Natural killer cell (primary cell): ENCODE measurements at places on chromosomes 11 and 22.

GRCh38 chr11:76604626-76605241 is 65.8 kb downstream of the LRRC32 start:
- H3K27ac ChIP-seq: no peak overlapping the region
- no peaks in the 10 kb centered on the region for H3K4me1 ChIP-seq
- H3K27me3 ChIP-seq: no peaks in the 10 kb centered on the region
- DNase-seq: no peak
- no peak overlapping the region for H3K4me3 ChIP-seq
- no peaks in the 10 kb centered on the region for H3K36me3 ChIP-seq

GRCh38 chr11:45568049-45568448 is 97.4 kb downstream of the CHST1 start:
- H3K27me3 ChIP-seq: no peaks in the 10 kb centered on the region
- no peak for DNase-seq
- no peak overlapping the region for H3K4me3 ChIP-seq
- H3K36me3 ChIP-seq: no peaks in the 10 kb centered on the region

- H3K27me3 ChIP-seq: no peaks in the 10 kb centered on the region
- H3K4me3 ChIP-seq: no peak overlapping the region
- DNase-seq: no peak
Observed at GRCh38 chr22:35208003-35208402, 49.3 kb upstream of the HMGXB4 start.

DNA sequence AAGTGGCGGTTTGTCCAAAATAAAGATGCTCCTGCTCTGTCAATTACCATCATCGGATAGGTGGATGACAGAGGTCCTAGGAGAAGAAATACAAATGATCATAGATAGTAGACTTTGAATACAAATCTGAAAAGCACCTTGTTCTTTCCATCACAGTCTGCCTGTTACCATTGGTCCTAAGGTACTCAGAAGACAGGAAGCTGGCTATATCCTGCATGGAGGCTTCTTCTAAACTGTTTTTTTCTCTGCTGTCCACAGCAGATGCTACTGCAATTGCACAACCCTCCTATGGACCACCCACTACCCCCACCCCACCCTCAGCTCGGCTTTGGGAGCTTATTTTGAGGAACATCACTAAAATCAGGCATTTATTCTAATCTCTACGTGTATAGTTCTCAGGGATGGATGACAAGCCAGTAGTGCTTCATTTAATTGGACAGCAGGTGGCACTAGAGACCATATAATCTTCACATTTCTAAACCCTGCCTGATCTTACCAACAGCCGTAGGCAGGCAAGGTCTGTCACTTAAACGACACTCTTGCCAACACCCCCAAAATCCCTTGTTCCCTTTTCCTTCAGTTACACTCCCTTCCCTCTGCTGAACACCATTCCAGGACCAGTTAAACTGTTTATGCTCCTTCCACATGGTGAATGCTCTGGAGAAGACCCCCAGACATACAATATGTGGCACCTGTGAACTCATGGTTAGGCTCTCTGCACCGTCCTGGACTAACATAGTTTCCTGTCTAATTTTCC is 6.6 kb upstream of the PTS start:
- H3K4me3 ChIP-seq: no peak overlapping the region
- no peak for DNase-seq
- H3K27ac ChIP-seq: no peak overlapping the region
- no peaks in the 10 kb centered on the region for H3K36me3 ChIP-seq

DNA sequence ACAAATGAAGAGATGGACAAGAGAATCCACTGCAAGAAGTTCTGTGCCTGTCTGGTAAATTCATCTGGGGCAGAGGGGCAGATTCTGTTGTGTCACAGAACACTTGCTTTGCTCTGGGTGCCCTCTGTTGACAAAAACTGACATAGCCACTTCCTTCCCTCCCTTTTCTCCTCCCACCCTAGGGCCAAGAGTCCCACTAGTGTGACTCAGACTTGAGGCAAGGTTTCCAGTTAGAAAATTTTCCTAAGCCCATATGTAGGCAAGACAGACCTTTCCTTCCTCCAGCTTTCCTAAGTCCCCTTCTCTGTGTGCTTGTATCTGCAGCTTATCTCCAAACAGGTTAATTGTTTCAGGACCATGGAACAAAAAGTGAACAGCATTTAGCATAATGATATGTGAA is 106.8 kb downstream of the RBFOX2 start:
- DNase-seq: no peak
- no peak overlapping the region for H3K4me3 ChIP-seq
- H3K27ac ChIP-seq: no peak overlapping the region
- H3K36me3 ChIP-seq: no peaks in the 10 kb centered on the region
- H3K27me3 ChIP-seq: peaks cover 2% of the 10 kb centered on the region
- no peaks in the 10 kb centered on the region for H3K4me1 ChIP-seq

DNA sequence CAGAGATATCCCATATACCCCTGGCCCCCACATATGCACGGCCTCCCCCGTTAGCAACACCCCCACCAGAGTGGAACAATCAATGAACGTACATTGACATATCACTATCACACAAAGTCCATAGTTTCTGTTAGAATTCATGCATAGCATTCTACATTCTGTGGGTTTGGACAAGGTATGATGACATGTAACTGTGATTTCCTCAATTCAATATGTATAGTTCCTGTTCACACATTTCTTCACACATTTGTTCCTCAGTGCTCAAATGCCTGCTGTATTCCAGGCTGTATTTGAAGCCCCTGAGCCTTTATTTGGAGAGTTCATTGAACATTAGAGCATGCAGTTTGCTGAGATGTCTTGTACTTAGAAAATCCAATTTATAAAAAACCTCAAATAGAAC is 69.9 kb downstream of the PTPRJ start:
- H3K4me3 ChIP-seq: no peak overlapping the region
- H3K36me3 ChIP-seq: no peaks in the 10 kb centered on the region
- H3K27ac ChIP-seq: peak overlapping the region; percentile 2
- no peaks in the 10 kb centered on the region for H3K27me3 ChIP-seq

- H3K4me1 ChIP-seq: peaks cover 5% of the 10 kb centered on the region
- no peak for DNase-seq
- H3K4me3 ChIP-seq: no peak overlapping the region
- H3K36me3 ChIP-seq: no peaks in the 10 kb centered on the region
Observed at GRCh38 chr11:96197801-96198701, 144.9 kb downstream of the MAML2 start.

DNA sequence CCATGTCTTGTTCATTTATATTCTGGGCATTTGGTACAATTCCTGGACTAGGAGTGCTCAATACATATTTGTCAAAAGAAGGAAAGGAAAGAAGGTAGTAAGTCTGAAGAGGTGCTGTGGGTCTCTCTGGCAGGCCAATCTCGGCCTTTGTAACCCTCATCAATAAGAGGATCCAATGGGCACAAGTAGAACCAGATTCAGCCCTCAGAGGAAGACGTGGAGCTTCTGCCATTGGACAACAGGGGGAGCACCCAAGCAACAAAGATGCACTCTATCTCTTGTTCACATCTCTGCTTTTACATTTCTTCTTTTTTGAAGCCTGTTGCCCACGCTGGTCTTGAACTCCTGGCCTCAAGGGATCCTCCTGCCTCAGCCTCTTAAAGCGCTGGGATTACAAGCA is 2.2 kb upstream of the VPS11 start:
- no peaks in the 10 kb centered on the region for H3K27me3 ChIP-seq
- no peak overlapping the region for H3K27ac ChIP-seq
- DNase-seq: peak; percentile 74
- peaks cover 19% of the 10 kb centered on the region for H3K4me1 ChIP-seq
- H3K36me3 ChIP-seq: peaks cover 5% of the 10 kb centered on the region
- H3K4me3 ChIP-seq: no peak overlapping the region

GRCh38 chr11:7971846-7972245 is 6.6 kb upstream of the NLRP10 start:
- H3K27me3 ChIP-seq: no peaks in the 10 kb centered on the region
- no peak overlapping the region for H3K27ac ChIP-seq
- no peaks in the 10 kb centered on the region for H3K36me3 ChIP-seq
- no peaks in the 10 kb centered on the region for H3K4me1 ChIP-seq
- DNase-seq: no peak

DNA sequence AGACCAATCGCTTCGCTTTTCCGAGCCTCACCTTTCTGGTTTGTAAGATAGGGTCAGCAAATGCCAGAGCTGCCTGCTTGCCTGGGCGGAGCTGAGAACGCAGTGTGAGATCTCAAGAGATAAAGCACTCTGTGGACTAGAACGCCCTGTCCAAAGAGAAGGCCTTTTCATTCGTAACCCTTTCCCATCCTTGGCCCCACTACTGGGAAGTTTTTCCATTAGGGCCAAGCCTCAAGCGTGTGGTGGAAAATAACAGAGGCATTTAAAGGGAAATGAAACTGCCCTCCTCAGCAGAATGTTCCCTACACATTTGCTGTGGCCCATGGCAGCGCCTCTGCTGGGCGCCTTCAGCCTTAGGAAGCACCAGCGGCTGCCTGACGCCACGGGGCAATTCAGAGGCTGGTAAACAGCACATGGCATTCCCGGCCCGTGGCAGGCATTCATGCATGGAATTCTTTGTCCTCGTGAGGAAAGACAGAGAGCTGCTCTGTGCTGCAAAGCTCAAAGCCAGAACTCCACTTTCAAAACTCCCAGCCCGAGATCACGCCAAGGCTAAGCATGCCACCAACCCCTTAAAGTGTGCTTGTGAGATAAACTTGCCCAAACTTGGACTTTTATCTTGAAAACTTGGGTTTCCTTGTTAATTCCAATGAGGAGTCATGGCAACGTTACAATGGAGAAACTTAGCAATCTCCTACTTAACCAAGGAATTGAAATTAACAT is 38.1 kb downstream of the AHNAK start:
- no peak for DNase-seq
- peaks cover 10% of the 10 kb centered on the region for H3K4me1 ChIP-seq
- no peak overlapping the region for H3K27ac ChIP-seq

DNA sequence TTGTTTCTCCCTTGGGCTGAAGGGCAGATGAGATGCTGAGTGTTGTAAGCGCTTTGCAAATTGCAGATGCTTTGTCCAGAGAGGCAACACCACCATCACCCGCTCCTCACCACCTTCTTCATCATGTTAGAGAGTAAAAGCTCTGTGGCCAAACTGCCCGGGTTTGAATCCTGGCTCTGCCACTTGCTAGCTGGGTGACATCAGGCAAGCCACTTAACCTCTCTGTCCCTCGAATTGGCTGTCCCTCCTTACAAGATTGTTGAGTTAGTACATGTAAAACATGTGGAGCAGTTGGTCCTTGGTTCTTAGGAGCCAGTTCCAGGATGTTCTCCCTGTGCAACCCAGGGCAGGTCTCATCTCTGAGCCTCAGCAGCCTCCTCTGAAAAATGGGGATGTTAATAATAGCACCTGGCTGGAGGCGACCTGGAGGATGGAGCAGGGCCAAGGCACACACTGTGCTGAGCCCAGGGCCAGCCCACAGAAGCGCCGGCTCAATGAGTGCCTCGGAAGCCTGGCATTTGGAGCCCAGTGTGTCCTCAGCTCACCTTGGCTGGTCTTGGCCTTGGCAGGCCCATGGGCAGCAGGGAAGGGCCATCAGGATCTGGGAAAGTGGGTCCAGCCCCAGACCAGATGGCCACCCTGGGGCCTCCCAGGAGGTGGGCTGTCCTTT is 10.5 kb downstream of the C11orf86 start:
- no peaks in the 10 kb centered on the region for H3K36me3 ChIP-seq
- no peak overlapping the region for H3K27ac ChIP-seq
- H3K27me3 ChIP-seq: no peaks in the 10 kb centered on the region

GRCh38 chr22:23306926-23307325 is 126.6 kb downstream of the BCR start:
- peaks cover 17% of the 10 kb centered on the region for H3K36me3 ChIP-seq
- no peak overlapping the region for H3K4me3 ChIP-seq
- H3K4me1 ChIP-seq: no peaks in the 10 kb centered on the region
- DNase-seq: no peak
- no peak overlapping the region for H3K27ac ChIP-seq

DNA sequence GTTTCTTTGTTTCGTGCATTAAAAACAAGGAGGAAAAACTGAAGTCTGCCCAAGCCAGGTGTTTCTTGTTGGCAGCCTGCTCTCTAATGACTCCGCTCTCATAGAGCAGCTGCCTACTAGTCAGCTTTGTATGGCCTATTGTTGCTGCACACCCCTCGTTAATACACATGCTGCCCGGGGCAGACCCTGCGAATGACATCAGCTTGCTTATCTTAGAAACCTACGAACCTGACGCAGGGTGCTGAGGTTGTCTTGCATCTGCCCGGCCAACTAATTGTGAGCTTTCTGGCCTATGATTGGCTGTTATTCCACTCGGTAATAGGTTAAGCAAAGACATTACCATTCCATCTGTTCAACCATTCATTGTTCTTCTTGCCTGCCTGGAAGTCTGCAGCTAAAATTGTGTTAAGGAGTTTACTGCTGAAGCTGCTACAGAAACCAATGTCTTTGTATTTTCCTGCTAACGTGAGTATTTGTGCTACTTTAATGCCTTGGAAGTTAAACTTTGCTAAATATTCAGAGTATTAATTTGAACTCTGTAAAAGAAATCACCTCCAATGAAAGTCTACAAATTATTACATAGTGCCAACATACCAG is 37.5 kb downstream of the ZC3H12C start:
- no peaks in the 10 kb centered on the region for H3K4me1 ChIP-seq
- no peaks in the 10 kb centered on the region for H3K36me3 ChIP-seq
- no peak overlapping the region for H3K4me3 ChIP-seq
- H3K27me3 ChIP-seq: no peaks in the 10 kb centered on the region

DNA sequence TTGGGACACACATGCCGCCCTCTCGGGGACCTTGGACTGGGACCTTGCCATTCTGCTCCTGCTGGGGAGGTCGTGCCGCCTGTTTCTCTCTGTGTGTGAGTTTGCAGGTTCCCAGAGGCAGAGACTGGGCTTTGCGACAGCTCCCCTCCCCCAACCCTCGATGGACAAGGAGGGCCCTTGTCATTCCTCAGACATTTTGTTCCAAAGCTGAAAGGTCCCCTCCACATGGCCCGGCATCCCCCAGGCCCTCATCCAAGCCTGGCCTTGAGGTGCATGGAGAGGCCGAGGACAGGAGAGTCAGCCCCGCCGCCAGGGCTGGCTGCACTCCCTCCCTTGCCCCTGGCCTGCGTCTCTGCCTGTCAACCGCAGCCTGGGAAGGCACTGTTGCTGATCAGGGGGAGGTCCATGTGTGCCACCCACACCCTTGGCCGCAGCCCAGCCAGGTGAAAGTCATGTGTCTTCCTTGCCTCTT is 25.6 kb downstream of the FADS2 start:
- no peak overlapping the region for H3K4me3 ChIP-seq
- no peaks in the 10 kb centered on the region for H3K27me3 ChIP-seq
- DNase-seq: no peak
- peaks cover 2% of the 10 kb centered on the region for H3K36me3 ChIP-seq

DNA sequence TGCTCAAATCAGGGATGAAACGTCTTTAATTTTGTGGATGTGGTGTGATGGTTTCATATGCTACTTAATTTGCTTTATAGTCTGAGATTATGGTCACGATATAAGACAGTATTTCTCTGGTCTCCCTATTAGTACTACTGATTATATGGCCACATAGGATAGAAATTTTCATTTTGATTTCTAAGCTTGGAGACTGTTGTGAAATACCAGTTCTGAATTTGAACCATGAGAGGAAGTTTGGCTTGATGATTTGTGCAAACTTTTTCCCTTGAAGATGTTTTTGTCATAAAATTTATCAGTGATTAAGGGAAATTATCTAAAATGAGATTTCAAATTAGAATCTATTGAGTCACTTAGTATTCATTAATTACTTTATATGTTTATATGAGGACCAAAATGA is 2.7 kb downstream of the RNF169 start:
- H3K27me3 ChIP-seq: no peaks in the 10 kb centered on the region
- no peaks in the 10 kb centered on the region for H3K36me3 ChIP-seq
- no peak overlapping the region for H3K4me3 ChIP-seq
- peaks cover 29% of the 10 kb centered on the region for H3K4me1 ChIP-seq
- no peak for DNase-seq

- H3K27me3 ChIP-seq: no peaks in the 10 kb centered on the region
- no peak overlapping the region for H3K27ac ChIP-seq
- H3K4me1 ChIP-seq: no peaks in the 10 kb centered on the region
- no peaks in the 10 kb centered on the region for H3K36me3 ChIP-seq
- no peak for DNase-seq
Observed at GRCh38 chr11:128246810-128247594, 340.4 kb downstream of the ETS1 start.
